Coronary artery (tissue), 2 donors: ENCODE measurements at places on chromosomes 3 and 15.
A peak's percentile ranks its signal among the peaks of the same experiment; 100 is the strongest.

DNA sequence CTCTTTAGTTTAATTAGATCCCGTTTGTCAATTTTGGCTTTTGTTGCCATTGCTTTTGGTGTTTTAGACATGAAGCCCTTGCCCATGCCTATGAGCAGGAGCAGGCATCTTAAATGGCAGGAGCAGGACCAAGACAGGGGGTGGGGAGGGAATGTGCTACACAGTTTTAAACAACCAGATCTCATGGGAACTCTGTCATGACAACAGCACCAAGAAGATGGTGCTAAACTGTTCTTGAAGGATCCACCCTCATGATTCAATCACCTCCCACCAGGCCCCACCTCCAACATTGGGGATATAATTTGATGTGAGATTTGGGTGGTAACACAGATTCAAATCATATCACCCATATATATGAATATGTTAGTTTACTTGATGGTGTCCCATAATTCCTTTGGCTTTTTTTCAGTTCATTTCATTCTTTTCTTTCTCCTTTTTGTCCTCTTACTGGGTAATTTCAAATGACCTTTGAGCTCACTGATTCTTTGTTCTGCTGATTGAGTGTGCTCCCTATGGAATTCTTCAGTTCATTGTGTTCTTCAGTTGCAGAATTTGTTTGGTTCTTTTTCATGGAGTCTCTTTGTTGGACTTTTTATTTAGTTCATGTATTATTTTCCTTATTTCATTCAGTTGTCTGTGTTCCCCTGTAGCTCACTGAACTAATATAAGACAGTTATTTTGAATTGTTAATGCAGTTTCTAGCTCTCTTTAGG lies 62.6 kb downstream of the DOCK3 start:
- no peak for DNase-seq

- no peak for DNase-seq
Measured at GRCh38 chr3:127758013-127758412, 64.3 kb downstream of the MGLL start.

GRCh38 chr15:73723191-73723590 lies 30.0 kb downstream of the INSYN1 start:
- no peak for DNase-seq

DNA sequence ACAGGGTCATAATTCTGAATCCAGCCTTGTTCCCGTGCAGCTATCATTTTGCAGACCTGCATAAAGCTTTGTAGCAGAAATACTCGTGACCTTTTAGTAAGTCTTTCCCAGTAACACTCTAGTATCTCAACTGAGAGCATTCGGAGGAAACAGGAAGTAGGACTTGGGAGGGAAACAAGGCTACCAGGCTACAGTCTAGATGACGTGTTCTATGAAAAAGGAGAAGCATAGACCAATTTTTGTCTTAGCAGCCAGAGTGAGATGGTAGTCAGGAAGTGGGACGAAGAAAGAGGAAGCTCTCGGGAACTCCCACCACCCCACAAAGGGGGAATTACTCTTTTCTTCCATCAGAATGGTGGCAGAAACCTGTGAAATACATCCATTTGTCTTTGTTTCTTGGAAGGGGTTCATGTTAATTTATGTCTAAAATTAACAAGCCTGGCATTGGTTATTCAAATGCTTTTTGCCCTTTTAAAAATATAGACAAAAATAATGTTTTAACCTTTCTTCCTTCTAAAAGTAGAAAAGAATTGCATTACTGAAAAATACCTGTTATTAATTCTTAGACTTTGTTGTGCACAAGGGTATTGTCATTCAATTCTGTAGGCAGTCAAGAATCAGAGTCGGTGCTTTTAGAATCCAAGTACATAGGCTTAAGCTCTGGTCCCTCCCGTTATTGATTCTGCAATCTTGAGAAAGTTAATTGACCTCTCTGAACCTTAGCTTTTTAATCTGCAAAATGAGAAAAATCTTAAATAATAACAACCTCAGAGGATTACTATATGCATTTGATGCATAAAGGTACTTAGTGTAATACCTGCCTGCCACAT lies 1.6 kb upstream of the SUCNR1 start:
- DNase-seq, result no peak

- no peak for DNase-seq
Measured at GRCh38 chr15:75161917-75162414, 39.7 kb upstream of the C15orf39 start.

- DNase-seq, result no peak
Measured at GRCh38 chr3:170424879-170425278, 6.2 kb downstream of the CLDN11 start.

- no peak for DNase-seq
Measured at GRCh38 chr3:159528251-159528895, 460.3 kb upstream of the IL12A start.

DNA sequence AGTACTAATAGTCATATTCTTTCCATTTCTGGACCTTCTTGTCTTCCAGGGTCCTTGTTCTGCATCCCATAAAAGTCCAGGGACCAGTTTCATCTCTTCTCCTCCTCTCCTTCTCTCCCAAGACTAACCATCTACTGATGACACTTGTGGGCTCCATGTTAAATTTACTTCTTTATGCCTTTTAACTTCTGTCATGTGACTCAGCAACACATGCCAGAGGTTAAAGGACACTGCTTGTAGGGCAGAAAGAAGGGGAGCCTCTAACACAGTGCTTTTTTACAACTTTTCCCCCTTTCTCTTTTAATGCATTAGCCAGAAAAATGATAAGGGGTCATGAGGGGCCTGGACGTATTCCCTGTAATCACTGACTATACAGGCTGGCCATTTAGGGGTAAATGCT lies 10.0 kb downstream of the SH3GL3 start:
- DNase-seq, result no peak

GRCh38 chr3:146249921-146250320 lies 984 bp downstream of the PLSCR4 start:
- DNase-seq, result no peak

GRCh38 chr15:70235347-70235746 lies 137.6 kb upstream of the TLE3 start:
- no peak for DNase-seq

DNA sequence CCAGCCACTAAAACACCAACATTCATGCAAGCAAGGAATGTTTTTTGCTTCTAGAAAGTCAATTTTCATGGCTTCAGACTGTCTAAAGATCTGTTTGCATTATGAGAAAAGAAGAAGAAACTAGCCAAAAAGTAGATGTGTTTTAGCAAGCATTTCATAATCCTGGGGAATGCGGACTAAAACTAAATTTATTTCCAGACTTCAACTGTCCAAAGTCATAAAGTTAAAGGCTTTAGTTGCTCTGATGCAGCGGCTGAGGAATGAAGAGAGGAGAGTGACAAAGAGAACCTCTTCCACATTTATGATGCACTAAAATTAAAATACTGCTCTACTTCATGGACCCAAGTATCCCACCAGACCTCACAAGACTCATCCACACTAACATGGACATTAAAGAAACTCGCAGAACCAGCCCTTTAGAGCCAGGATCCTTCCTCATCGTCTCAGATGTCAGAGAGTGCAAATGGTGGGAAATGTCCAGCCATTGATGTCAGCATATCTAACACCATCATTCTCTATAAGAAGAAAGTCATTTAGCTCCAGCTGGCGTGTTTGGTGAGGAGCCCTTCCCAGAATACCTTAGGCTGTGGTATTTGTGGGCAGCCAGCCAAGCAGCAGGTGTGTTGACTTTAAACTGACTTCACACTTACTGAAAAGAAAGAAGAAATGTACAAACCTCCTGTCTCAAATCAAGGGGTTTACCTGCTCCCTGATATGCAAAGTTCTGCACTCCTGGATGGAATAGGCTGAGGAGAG lies 17.4 kb downstream of the FYCO1 start:
- no peak for DNase-seq

GRCh38 chr3:29515451-29515850 lies 234.6 kb downstream of the RBMS3 start:
- no peak for DNase-seq

DNA sequence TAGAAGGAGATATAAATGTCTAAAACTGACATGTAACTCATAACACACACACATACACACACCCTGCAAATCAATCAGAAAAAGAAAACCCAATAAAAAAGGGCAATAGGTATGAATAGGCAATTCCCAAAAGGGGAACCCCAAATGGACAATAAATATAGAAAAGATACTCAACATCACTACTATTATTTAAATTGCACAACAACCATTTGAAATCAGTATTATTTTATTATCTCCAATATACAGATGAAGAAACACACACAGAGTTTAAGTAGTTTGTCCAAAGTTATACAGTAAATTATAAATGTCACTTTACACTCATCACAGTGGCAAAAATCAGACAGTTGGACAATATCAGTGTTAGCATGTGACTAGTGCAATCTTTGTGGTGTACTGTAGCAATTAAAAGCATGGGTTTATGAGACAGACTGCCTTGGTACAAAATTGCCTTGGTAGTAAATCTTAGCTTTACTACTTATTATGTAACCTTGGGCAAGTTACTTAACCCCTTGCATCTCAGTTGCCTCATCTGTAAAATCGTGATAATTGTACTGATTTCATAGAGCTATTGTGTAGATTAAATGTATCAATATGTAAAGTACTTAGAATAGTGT lies 3.4 kb upstream of the FSTL1 start:
- DNase-seq, result no peak

DNA sequence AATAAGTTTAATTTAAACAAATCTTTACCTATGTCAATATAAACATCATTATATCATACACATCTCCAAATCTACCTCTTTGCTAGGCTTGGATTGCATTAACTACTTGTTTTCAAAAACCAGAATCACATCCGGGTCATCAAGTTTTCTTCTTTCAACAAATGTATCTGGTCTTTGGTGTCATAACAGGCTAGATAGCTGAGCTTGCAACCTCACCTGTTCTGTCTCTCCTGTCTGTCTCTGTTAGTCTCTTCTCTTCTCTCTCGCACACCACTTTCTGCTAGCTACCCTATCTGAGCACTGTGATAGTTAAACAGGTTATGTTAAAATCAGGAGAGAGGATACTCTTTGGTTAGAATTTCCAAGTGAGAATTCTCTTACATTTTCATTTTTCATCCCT lies 6.7 kb downstream of the FOXB1 start:
- no peak for DNase-seq

DNA sequence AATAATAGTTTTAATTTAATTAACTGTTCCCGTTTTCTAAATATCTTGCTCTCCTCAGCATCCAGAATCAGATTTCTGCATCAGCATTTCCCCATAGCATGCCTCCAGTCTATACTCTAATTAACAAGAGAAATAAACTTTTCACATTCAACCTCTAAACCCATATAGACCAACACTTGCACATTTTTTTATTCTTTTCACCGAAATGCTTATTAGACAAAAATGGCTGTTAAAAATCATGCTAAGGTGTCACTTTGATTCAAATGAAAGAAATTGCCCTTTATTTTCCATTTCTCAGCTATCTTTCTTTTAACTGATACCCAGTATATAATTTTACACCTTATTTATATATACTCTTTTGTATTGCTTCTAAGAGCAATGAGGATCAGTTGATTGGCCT lies 1107.1 kb upstream of the EPHA6 start:
- DNase-seq, result no peak

DNA sequence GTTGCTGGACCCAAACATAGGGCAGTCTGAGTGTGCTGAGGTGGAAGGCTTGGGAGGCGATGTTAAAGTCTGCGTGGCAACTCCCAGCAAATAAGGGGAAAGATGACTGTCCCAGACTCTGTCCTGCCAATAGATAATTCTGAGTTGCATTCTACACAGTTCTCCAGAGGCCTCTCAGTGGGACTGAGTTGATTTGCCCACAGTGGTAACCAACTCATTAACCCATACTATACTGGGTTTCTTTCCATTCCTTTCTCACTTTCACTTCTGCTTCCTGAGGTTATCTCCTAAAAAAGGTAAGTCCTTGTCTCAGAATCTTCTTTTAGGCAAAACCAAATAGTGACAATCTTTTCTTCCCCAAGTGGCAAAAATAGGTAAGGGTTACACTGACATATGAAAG lies 549.9 kb upstream of the DPPA4 start:
- DNase-seq, result no peak

- DNase-seq, result no peak
Measured at GRCh38 chr3:192434186-192434585, 293.2 kb downstream of the FGF12 start.

DNA sequence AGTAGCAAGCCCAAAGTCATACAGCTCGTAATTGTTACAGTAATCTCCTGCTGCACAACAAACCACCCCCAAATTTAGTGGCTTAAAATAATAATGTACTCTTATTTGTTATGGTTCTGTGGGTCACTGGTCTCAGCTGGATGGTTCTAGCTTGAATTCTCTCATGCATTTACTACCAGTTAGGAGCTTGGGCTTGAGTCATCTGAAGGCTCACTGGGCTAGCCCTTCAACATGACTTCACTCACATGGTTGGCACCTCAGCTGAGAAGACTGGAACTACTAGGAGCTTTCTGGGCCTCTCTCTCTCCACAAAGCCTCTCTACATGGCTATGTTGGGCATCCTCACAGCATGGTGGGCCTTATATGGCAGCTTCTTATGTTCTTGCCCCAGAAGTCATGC lies 12.5 kb downstream of the PCOLCE2 start:
- no peak for DNase-seq

GRCh38 chr3:150828261-150828660 lies 65.3 kb upstream of the SIAH2 start:
- DNase-seq, result no peak

DNA sequence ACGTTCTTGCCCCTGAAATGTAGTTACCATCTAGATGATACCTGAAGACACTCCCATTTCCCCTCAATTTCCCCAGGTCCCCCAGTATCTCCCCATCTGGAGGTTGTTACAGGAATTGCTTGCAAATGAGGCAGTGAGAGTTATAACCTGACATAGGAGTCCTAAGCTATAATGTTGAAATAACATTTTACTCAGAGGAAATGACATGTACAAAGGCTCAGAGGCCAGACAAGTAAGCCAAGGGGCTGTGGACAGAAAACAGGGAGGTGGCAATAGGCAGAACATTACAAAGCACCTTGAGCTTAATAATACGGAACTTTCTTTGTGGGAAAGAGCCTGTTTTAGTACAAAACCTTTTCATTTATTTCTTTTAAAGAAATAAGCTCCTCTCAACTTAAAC lies 171.9 kb downstream of the FRMD5 start:
- no peak for DNase-seq

- no peak for DNase-seq
Measured at GRCh38 chr3:98561727-98562521, 30.1 kb downstream of the GPR15 start.

GRCh38 chr3:177960014-177960413 lies 576.2 kb upstream of the KCNMB2 start:
- no peak for DNase-seq

DNA sequence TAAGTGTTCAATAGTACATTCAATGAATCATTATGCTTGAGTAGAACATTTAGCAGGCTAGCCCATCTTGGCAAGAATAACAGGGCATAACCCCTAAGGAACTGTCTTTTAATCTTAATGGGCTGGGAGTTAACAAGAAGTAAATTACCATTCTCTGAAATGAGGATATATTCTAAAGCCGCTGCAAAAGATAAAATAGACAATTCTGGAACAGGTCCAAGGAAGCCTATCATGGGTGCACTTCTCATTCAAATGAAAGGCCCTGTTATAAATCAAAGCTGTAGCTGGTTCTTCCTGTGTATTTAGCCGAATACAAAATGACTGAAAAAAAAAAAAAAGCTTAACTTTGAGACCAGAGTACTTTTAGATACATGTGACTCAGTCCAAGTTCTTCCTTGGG lies 15.6 kb downstream of the MTHFS start:
- DNase-seq, result no peak

GRCh38 chr3:125043599-125044151 lies 12.1 kb downstream of the HEG1 start:
- peak; percentile 61 for DNase-seq
